Keratinocyte (primary cell): ENCODE measurements at places on chromosomes 12 and 14. TPM values are rescaled to one million over a fixed set of nuclear protein-coding genes. Genes with fewer than 3 reads are reported as not detected.

DNA sequence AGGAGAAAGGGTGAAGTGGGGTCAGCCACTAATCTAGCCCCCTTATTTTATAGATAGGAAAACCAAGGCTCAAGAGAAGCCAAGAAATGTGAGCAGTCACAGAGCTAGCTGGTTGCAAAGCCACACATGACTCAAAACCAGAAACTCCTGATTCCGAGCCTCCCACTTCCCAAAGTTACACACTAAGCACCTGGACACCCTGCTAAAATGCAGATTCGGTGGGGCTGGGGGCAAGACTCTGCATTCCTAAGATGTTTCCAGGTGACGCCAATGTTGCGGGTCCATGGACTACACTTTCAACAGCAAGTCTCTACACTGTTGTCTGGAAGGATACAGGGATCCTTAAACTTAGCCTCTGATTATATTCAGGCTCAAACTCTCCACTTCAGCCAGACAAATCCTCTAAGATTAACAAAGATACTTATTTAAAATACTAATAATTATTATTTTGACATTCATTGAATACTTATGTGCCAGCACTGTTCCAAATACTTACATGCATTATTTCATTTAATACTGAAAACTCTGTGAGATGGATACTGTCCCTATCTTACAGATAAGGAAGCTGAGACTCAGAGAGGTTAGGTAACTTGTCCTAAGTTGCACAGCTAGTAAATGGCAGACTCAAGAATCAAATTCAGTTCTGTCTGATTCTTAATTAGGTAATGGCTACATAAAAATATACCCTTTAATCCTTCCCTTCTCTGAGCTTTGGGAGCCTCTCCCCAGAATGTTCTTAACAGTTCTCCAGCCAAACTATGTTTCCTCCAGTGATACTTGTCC is 81.4 kb downstream of the CRACR2A start:
- peaks cover 14% of the 10 kb centered on the region for H3K4me1 ChIP-seq
- H3K36me3 ChIP-seq, result no peaks in the 10 kb centered on the region
- no peak for DNase-seq
- no peak overlapping the region for H3K4me3 ChIP-seq

- DNase-seq, result no peak
- H3K4me1 ChIP-seq, result no peaks in the 10 kb centered on the region
- no peaks in the 10 kb centered on the region for H3K36me3 ChIP-seq
- no peak overlapping the region for H3K27ac ChIP-seq
Observed at GRCh38 chr12:82877963-82878362, 191.3 kb downstream of the TMTC2 start.

GRCh38 chr12:107007411-107007810 is 20.5 kb upstream of the MTERF2 start:
- H3K27me3 ChIP-seq, result no peaks in the 10 kb centered on the region
- H3K4me3 ChIP-seq, result no peak overlapping the region
- H3K4me1 ChIP-seq, result no peaks in the 10 kb centered on the region
- H3K36me3 ChIP-seq, result no peaks in the 10 kb centered on the region
- no peak for DNase-seq
- no peak overlapping the region for H3K27ac ChIP-seq

GRCh38 chr12:7989827-7990491 is 42.6 kb upstream of the FOXJ2 start:
- H3K27me3 ChIP-seq, result no peaks in the 10 kb centered on the region
- no peaks in the 10 kb centered on the region for H3K36me3 ChIP-seq
- peaks cover 8% of the 10 kb centered on the region for H3K4me1 ChIP-seq
- no peak for DNase-seq
- no peak overlapping the region for H3K27ac ChIP-seq

DNA sequence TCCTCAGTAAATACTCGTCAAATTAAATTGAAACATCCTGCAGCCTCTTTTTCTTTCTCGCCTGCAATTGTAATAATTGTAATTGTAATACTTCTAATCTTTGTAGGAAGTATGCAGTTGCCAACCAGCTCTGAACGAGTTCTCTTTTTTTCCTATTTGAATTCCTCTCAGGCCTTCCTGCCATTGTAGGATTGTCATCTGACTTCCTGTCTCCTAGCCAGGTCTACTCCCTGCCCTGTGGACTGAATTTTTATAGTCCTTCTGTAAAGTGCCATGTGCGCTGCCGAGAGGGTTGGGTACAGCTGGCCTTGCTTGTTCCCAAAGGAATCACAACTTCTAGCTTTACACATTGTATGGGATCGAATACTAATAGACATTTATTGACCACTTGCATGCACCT is 183.3 kb downstream of the SSPN start:
- H3K4me1 ChIP-seq, result peaks cover 12% of the 10 kb centered on the region
- no peaks in the 10 kb centered on the region for H3K36me3 ChIP-seq

DNA sequence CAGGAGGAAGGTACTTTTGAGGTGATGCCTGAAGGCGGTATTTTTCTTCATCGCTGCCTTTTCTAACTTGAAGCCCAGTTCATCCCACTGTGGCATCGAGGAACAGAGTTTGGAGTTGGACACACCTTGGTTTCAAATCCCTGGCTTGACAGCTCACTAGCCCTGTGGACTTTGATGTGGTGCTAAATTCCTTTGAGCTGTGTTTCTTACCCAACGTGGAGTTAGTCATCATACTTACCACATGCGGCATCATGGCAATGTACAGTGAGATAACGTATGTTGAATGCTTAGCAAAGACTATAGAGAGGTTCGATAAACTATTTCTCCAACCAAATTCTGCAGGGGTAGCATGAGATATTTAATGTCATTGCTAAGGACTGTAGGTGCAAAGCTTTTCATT is 3.4 kb downstream of the PLEKHG3 start:
- H3K36me3 ChIP-seq, result peaks cover 5% of the 10 kb centered on the region
- H3K4me1 ChIP-seq, result peaks cover 62% of the 10 kb centered on the region

DNA sequence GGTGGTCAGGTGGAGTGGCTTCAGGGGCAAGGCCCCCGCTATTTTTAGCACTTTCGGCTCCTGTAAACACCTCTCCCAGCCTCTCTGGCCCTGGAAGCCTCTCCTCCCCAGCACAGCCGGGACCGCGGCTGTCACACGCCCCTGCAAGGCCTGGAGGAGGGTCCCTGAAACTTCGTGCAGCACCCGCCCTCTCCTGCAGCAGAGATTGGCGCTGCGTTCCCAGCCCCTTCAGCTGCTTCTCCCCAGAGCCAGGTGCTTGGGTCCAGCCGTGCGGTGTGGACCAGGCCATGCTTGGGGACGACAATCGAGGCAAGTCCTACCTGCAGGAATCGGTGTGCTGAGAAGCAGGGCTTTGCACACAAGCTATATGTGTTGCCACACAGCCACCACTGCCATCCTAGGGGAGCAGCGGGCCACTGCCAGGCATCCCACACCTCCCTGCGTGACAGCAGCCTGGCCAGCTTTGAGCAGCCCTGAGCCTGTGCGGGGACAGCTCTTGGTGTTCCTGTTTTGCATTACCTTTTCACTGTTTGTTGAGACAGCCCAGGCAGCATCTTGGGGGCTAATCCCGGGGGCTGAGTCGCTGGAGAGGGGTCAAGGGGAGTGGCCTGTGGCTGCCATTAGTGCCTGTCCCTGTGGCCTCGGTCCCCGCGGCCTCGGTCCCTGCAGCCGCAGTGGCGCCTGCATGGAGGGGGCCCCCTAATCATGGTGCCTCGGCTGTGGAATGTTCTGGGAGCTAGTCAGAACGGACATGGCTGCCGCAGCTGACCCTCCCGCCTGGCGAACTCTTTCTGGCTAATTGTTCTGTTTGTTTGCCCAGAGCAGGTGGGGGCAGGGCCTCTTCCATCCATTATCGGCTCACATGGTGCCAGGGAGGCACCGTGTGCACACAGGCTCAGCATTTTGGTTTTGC is 27.6 kb upstream of the TRAF3 start:
- H3K36me3 ChIP-seq, result peaks cover 16% of the 10 kb centered on the region
- H3K27ac ChIP-seq, result no peak overlapping the region
- no peak for DNase-seq
- no peak overlapping the region for H3K4me3 ChIP-seq
- no peaks in the 10 kb centered on the region for H3K4me1 ChIP-seq
- H3K27me3 ChIP-seq, result no peaks in the 10 kb centered on the region

DNA sequence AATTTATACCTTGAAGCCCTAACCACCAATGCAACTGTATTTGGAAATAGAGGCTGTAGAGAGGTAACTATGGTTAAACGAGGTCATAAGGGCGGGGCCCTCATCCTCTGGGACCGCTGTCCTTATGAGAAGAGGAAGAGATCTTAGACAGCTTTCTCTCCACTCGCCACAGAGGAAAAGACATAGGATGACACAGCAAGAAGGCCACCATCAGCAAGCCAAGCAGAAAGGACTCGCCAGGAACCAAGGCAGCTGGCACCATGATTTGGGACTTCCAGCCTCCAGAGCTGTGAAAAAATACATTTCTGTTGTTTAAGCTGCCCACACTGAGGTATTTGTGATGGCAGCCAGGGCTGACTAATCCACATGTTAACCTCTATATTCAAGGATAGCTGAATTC is 30.4 kb upstream of the BCAT1 start:
- no peak overlapping the region for H3K4me3 ChIP-seq
- DNase-seq, result no peak
- no peaks in the 10 kb centered on the region for H3K27me3 ChIP-seq
- no peaks in the 10 kb centered on the region for H3K4me1 ChIP-seq
- no peaks in the 10 kb centered on the region for H3K36me3 ChIP-seq

DNA sequence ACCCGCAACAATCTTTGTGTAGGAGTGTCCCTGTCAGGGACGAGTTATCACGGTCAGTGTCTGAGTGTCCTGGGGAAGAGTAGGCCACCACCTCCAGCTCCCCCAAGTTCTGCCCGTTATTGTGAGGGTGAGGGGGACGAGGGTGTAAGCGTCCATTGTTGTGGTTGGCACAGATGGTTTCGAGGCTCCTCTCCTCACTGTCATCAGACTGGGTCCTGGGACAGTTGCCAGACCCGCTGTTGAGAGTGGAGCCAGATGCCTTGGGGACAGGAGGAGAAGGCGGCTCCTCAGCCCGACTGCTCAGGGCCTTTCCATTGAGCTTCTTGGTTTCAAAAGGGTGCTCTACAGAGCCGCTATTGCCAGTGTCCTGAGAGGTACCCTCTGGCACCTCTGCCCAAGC is 74.9 kb upstream of the ACTN1 start:
- peaks cover 3% of the 10 kb centered on the region for H3K4me1 ChIP-seq
- DNase-seq, result no peak
- H3K36me3 ChIP-seq, result peaks cover 25% of the 10 kb centered on the region
- H3K27me3 ChIP-seq, result no peaks in the 10 kb centered on the region
- no peak overlapping the region for H3K4me3 ChIP-seq
- H3K27ac ChIP-seq, result no peak overlapping the region

Gene RNASE7
- 17.4 to 36.6 TPM (median 19.0 TPM) in 3 replicates for polyA plus RNA-seq

Gene EPYC
- not detected in 3 replicates for polyA plus RNA-seq

Gene TNFRSF1A
- polyA plus RNA-seq, result 54.0 to 157 TPM (median 101 TPM) in 3 replicates

Gene TESPA1
- 0.08 TPM in 1 of 3 replicates, not detected in the others for polyA plus RNA-seq

Gene MFAP5
- 295 to 394 TPM (median 317 TPM) in 3 replicates for polyA plus RNA-seq

Gene FBXO21
- 21.9 to 28.3 TPM (median 23.3 TPM) in 3 replicates for polyA plus RNA-seq

Gene ZNF641
- 4.1 to 6.4 TPM (median 4.5 TPM) in 3 replicates for polyA plus RNA-seq
